H54 (cell line): ENCODE measurements at places on chromosomes 16 and 17.
A peak's percentile ranks its signal among the peaks of the same experiment; 100 is the strongest.

GRCh38 chr17:550463-551180 lies 164.0 kb downstream of the VPS53 start:
- DNase-seq = peak; percentile 17

DNA sequence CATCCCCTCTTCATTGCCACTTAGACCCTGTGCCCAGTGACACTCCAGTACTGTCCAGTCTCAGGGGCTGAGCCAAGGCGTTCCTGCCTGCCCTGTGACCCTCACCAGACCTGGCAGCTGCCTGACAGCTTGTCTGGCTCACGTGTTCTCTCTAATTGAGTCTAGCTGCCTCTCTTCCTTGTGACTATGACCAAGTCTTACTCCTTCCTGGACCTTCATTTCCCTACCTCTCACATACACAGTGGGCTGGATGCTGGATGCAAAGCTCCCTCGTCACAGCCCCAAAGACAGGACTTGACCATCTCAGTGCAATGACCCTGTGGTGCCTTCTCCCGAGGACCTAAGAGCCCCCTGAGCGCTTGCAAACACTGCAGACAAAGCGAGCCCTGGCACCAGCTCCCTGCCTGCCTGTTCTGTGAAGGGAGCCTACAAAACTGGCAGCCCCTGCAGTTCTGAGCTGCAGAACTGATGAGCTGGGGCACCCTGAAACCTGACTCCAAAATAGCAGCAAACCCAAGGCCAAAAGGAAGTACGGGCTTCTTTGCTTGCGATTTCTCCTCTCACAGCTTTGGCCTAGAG lies 1.7 kb downstream of the DEXI start:
- DNase-seq = no peak

- peak; percentile 62 for DNase-seq
Observed at GRCh38 chr17:1058423-1059130, 61.6 kb downstream of the TIMM22 start.

DNA sequence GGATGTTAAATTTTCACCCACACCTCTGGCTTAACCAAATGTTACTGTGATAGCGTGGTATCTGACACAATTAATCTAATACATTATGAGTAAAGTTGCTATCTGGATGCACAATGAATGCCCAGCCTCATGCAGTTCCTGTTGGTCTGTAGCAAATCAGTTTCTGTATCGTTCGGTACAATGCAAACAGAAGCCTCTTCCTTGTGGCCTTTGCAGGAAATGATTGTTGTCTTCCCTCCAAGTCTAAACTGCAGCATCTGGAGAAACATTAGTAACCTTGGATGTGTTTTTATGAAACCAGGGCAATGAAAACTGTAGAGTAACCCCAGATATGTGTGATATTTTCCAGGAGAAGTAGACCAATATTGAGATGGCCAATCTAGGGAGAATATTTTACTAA lies 46.8 kb downstream of the CYB561 start:
- no peak for DNase-seq

DNA sequence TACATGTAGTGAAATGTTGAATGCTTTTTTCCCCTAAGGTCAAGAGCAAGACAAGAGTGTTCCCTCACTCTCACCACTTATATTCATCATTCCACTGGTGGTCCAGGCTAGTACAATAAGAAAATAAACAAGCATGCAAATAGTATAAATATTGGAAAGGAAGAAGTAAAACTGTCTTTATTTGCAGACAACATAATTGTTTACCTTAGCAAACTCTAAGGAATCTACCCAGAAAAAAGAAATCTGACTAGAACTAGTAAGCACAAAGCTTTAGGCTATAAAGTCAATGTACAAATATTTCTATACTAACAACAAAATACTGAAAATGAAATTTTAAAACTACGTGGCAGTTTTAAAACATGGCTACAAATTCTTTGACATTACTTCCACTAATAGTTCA lies 101.7 kb downstream of the CYB561 start:
- DNase-seq = no peak

DNA sequence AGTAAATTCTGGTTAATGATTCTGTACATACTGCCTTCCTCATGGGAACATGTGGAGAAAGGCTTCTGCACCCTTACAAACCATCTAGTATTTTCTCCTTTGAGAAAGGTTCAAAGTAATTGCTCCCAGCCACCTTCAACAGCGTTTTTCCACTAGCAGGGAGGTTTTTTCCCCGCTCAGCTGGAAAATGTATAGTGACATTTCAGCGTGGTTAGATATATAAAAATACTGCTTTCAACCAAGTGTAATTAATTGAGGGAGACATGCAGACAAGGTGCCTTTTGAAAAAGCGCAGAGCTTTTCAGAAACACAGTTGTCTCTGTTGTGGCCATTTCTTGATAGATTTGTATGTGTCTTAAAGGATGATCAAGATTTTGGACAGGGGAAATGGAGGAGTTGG lies 5.1 kb downstream of the BMERB1 start:
- no peak for DNase-seq

GRCh38 chr16:17481736-17482135 lies 11.0 kb upstream of the XYLT1 start:
- DNase-seq = no peak

DNA sequence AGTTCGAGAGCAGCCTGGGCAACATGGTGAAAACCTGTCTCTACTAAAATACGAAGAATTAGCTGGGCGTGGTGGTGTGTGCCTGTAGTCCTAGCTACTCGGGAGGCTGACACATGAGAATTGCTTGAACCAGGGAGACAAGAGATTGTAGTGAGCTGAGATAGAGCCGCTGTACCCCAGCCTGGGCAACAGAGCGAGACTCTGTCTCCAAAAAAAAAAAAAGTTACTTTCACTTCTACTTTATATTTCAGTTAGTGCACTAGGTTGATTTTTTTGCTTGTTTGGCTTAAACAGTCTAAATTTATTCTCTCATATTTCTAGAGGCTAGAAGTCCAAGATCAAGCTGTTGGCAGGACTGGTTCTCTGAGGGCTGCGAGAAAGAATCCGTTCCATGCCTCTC lies 13.4 kb downstream of the CCDC102A start:
- no peak for DNase-seq

- DNase-seq = no peak
Observed at GRCh38 chr17:56929362-56929969, 15.6 kb upstream of the TRIM25 start.

- no peak for DNase-seq
Observed at GRCh38 chr16:11180489-11180888, 75.5 kb downstream of the SOCS1 start.

GRCh38 chr17:27496971-27497370 lies 40.7 kb downstream of the KSR1 start:
- no peak for DNase-seq

- no peak for DNase-seq
Observed at GRCh38 chr16:50081428-50082018, 15.8 kb downstream of the HEATR3 start.
